Metanephros (tissue), 2 donors: ENCODE measurements at places on chromosomes 4 and X. TPM values are rescaled to one million over a fixed set of nuclear protein-coding genes. Genes with fewer than 3 reads are reported as not detected.

Gene PUDP
- 14.4 TPM for total RNA-seq

Gene FAM9B
- 0.12 TPM for total RNA-seq

Gene HS3ST1
- 4.1 TPM for total RNA-seq

Gene SEPSECS
- 21.5 TPM for total RNA-seq

Gene RFC1
- total RNA-seq = 62.7 TPM

Gene HTN1
- not detected for total RNA-seq

Gene KLHL4
- 4.9 TPM for total RNA-seq

Gene VCX3B
- not detected for total RNA-seq

Gene ATP10D
- total RNA-seq = 53.3 TPM

Gene TLR3
- 9.6 TPM for total RNA-seq

Gene PLAC1
- 0.47 TPM for total RNA-seq

Gene TMEM150C
- 17.7 TPM for total RNA-seq

Gene FAM114A1
- 49.9 TPM for total RNA-seq
